ENCODE measurements at places on chromosomes 3 and 15.

DNA sequence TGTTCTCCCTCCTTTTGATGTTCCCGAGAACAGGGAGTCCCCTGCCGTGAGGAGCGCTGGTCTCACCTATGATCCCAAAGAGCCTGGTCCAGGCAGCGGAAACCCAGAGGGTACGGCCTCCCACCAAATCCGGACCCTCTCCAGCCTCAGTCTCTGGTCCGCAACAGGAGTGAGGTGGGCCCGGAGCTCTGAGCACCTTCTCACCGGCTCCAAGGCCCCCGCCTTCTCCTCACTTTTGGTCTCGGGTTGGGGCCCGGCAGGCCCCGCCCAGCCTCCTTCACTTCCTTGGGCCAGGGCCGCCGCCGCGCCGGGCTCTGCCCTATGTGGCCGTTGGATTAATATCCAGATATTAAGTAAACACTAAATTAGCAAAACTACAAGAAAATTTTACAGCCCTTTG is 5.7 kb upstream of the SKOR1 start:
- DNase-seq = no peak

GRCh38 chr15:45084163-45084562 is 29.8 kb downstream of the DUOX2 start:
- no peak for DNase-seq

- no peak for DNase-seq
Observed at GRCh38 chr15:55912982-55913381, 80.4 kb downstream of the NEDD4 start.

GRCh38 chr3:50290161-50290641 is 2.0 kb downstream of the IFRD2 start:
- DNase-seq = no peak

GRCh38 chr15:31215490-31216214 is 111.0 kb upstream of the KLF13 start:
- peak; percentile 82 for DNase-seq

DNA sequence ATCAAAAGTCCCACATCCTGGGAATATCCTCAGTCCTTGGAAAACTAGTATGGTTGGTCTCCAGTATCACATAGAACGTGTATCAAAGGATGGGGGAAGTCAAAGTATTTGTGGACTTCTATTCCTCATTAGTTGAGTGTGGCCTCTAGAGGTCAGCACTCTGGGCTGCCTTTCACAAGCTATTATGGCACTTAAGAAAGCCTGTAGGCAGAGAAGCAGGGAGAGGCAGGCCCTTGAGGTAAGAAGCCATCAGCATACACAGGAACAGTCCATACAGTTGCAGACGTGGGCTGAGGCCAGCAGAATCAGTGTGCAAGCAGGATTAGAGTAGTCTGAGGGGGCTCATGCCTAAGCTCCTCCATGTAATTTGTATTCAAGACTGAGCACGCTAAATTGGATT is 341.7 kb downstream of the CLSTN2 start:
- DNase-seq = no peak

DNA sequence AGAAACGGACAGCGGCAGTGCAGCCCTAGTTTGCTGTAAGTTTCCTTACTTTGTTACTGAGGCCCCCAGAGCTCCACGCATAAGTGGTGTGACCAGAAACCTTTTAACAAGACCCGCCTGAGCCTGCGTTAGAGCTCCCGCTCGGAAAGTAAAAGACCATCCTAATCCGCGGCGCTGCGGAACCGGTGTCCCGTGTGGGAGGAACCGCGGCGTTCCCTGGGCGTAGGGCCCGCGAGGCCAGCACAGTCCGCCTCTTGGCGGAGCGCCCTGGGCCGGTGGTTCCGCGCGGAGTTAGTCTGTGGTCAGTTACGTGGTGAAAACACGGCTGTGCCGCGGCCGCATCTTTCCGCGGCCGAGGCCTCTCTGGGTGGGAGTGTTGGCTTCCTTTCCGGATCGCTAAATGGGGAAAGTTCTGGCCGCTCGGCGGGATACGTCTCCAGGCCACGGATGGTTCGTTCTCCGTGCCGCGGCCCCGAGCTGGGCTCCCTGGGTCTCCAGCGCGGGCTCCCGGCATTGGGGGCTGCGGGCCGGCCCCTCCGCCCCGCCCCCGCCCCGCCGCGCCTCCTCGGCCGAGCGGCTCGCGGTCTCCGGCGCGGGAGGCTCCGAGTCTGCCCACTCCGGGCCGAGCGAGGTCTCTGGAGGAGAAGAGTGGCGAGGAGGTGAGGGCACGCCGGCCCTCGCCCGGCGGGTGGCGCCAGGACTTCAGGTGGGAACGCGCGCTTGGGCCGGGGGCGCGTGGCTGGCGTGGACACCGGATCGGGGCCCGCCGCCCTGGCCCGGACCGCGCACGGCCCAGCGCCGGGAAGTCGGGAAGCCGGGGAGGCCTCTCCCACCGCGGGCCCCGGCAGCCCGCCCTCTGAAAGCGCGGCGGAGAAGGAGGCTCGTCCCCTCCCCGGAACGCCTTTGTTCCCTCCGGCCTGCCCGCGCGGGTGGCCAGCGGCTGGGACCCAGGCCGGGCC is 754 bp downstream of the B3GNT5 start:
- no peak for DNase-seq

DNA sequence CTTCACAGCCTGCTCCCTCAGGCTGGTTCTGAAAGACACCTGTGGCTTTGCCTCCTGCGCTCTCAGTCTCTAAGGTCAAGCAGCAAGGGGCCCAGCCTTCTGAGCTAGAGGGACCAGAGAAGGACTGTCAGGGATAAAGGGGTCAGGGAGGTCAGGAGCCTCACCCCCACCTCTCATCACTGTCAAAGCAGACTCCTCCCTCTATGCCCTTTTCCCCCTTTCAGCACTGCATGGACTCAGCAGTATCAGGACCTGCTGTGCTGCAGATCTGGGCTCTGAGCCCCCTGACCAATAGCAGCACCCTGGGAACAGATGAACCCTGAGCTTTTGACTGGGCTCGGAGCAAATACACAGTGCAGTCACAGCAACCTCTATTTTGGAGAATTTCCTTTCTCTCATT is 3.2 kb upstream of the BMF start:
- no peak for DNase-seq

DNA sequence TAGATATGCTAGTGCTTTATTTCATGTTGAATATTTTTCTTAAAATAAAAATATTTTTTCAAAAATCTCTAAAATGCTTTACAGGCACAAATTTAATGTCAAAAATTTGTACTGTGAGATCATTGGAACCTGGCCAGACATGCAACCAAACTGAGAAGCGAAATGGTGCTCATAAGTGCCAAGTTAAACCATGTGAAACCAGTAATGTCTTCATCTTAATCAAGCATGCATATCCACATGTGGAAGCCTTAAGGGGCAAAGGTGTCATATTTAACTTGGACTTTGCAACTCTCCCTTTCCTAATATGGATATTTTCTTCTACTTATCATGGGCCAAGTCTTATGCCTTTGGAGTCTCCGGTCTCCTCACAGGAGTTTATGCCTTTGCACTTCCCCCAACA is 208.9 kb upstream of the COL8A1 start:
- no peak for DNase-seq

DNA sequence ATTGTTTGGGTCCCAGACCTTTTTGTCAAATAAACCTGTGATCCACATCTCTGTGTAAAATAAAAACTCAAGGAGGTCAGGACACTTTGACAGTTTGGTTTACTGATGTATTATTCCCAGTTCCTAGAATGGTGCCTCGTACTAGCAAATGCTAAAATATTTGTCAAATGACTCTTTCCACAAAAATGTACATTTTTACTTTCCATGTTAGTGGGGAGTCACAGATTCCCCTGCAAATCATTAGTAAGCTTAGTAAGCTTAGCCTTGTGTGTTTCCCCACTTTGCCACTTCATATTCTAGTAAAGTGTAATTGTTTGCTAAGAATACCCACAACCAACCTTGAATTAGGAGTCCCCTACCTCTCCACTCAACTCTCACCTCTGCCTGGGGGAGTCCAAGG is 2.4 kb upstream of the MAGI1 start:
- DNase-seq = no peak

GRCh38 chr3:11820531-11821041 is 26.1 kb downstream of the TAMM41 start:
- no peak for DNase-seq

GRCh38 chr3:79368403-79368802 is 399.4 kb downstream of the ROBO1 start:
- no peak for DNase-seq

DNA sequence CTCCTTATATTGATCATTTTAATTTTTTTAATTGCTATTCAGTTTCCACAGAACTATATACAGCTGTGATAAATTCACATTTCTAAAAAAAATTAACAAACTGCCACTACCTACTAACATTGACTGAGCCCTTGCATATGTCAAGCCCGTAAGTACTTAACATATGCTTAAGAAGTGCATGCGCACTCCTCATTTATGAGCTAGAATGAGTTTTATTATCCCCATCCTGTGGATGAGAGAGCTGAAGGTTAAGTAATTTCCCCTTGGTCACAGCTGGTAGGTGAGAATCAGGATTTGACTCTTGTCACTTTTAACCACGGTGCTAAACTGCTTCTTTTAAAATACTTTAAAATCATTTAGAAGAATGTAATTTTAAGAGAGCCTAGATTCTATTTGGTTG is 25.9 kb downstream of the CXCR6 start:
- DNase-seq = no peak

- DNase-seq = no peak
Observed at GRCh38 chr15:29064731-29065130, 179.0 kb downstream of the APBA2 start.

DNA sequence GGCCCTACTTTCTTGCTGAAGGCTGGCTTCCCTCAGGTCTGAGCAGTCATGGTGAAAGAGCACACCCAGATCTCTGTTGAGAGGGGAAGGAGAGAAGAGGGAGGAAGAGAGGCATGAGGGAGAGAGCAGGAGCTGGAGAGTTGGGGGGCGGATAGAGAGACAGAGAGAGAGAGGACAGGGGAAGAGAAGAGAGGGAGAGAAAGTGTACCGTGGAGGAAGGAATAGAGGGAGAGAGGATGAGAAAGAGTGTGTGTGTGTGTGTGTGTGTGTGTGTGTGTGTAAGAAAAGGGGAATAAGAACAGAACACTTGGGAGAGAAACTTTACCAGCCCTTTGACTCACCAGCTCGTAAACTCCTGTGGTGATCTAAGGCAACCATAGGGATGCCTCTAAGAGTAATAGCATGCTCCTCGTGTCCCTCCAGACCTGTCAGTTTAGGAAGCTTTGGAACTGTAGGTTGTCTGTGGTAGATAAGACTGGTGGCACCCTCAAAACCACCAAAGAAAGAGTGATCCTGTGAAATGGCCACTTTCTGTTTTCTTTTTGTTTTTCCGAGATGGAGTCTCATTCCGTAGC is 18.2 kb downstream of the ZNF592 start:
- DNase-seq = no peak

GRCh38 chr3:186845756-186846155 is 3.2 kb downstream of the ADIPOQ start:
- no peak for DNase-seq

DNA sequence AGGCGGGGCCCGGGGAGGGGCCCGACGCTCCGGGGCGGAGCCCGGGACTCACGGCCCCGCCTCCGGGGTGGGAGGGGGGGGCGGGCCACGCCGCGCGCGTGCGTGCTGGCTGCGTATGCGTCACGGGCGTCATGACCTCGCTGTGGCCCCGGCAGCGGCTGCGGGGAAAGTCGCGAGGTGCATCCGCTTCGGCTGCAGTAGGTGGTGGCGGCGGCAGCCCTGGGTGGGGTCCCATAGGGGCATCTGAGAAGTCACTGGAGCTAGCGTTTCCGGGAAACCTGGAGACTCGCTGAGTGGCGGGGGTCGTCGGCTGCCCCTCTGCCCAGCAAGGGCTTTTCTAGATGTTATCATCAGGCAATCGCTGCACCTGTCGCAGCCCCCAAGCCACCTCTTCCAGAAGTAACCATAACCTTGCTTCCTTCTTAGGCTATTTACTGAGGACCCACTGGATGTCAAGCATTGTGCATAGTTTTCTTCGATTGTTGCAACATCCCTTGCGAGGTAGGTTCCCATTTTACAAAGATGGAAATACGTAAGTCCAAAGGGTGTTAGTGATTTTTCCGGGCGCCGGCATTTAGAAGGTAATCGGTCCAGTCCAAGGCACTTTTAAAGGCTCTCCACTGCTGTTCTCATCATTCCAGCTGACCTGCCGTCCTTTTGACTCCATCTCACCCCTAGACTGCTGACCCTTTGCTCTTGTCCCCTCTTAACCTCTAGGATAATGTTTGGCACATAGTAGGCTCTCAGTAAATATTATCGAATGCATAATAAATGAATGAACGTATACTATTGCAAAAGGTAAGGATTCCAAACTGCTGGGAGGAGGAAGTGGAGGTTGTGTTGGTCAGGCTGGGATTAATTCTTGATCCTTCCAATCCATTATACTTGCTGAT is at the start of gene GDPGP1:
Gene GDPGP1, plus strand, starts transcription at position 114 of the 893 bp plus-strand sequence. CDS start 6,700 bp downstream, outside the sequence.
- DNase-seq = no peak

DNA sequence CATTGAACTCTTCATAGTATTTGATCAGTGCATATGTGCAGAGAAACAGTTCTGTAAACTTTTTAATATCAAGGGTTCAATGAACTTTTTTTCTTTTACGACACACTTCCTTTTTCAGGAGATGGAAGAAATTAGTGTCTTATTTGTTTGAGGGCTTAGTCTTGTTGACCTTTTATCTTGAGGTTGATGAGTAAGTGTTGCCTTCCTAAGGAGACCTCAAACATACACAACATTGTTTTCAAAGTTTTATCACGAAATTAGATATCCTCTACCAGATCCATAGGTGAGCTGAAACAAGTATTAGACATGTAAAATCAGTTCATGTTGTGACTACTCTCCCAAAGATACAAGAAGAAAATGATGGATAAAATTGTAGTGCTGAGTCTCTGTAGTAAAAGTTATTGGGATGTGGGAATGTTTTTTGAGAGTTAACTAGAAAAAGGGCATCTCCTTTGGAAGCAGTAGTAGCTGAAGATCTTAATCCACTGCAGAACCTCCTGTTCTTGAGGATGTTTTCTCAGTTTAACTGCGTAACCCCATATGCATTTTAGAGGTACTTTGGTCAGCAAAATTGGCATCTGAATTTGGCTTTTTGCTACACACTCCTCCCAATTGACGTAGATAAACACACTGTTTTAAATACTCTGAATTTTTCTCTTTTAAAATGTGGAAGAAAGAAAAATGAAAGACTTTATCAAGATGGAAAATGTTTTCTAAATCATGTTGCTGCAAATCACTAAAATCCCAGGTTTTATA is 116.8 kb downstream of the GALK2 start:
- DNase-seq = no peak

DNA sequence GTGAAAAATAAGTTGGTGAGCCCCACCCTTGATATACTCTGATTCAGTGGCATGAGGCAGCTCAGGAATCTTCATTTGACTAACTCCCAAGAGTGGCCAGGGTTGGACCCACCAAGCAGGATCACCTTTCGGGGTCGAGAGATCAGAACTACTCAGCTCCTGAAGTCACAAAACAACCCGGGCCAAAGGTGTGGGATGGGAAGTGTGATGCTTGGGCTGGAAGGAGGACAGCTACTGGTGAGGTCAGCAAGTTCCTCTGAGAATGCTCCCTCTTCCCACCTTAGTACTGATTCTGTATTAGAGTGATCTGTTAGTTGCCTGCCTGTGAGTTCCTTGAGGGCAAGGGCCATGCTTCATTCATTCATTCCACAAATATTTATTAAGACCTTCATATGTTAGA is 15.1 kb downstream of the ESYT3 start:
- no peak for DNase-seq

- DNase-seq = no peak
Observed at GRCh38 chr3:150703299-150703755, 393 bp downstream of the ERICH6 start.

GRCh38 chr15:39468331-39468730 is 112.5 kb upstream of the THBS1 start:
- DNase-seq = no peak

All from stimulated activated CD4-positive, alpha-beta T cell treated with anti-CD3 and anti-CD28 coated beads, Interleukin-1b, Interleukin-23, amount 100 ng/mL, for 24 hours (primary cell).